ENCODE measurements at places on chromosomes 2 and 18.

- no peak for DNase-seq
Observed at GRCh38 chr2:50875561-50875960, 156.4 kb downstream of the NRXN1 start.

GRCh38 chr2:138652378-138652777, 127.8 kb downstream of the NXPH2 start:
- no peak for DNase-seq

DNA sequence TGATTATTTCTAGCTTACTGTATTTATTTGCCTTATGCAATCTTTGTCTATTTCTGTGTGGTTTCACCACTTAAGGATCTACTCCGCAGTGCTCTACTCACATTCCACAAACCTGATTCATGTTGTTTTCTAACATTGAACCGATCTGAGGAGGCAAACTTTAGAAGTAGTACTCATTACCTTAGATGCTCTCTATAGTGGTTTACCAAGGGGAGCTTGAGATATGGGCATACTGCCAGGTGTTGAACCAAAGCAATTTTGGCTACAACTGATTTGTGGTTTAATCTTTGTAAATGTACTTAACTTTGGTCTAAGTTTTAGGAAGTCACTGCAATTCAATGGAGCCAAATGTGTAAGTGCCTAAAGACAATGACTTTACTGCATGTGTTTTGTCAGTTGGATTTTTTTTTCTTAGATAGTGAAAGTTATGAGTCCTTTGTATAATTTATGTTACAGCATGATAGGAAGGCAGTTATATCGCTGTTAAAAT, 50.1 kb downstream of the MAP2 start:
- DNase-seq = peak; percentile 42

GRCh38 chr2:45930396-45930792, 278.9 kb downstream of the PRKCE start:
- DNase-seq = no peak

GRCh38 chr2:15042801-15043217, 410.3 kb downstream of the LRATD1 start:
- DNase-seq = peak; percentile 4

- DNase-seq = no peak
Observed at GRCh38 chr18:6757931-6758330, 28.4 kb downstream of the ARHGAP28 start.
